ENCODE measurements at places on chromosomes 5 and 9.

DNA sequence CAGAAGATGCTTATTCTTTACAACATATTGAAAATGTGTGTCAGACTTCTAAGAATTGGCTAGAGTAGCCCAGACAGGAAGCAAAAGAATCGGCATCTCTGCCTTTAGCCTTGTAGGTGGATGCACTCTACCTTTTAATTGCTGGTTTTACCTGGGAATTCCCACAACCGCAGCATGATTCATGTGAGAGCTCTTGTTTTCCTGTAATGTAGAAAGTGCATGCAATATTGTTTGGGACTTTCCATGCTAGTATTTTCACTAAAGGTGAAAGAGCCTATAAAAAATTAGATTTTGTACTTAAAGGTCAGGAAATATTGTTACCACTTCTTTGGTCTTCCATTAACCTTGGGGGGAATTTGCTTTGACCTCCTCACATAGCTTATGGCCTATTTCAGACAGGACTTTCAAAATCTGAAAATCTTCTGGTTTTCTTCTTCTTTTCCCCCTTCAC lies 89.8 kb downstream of the NTRK2 start:
- DNase-seq: no peak

- DNase-seq: no peak
Observed at GRCh38 chr9:91714874-91715615, 235.0 kb downstream of the ROR2 start.

GRCh38 chr9:113807173-113808061 lies 68.7 kb upstream of the ZNF618 start:
- peak; percentile 67 for DNase-seq

- DNase-seq: no peak
Observed at GRCh38 chr9:116599342-116599884, 87.7 kb upstream of the TRIM32 start.

DNA sequence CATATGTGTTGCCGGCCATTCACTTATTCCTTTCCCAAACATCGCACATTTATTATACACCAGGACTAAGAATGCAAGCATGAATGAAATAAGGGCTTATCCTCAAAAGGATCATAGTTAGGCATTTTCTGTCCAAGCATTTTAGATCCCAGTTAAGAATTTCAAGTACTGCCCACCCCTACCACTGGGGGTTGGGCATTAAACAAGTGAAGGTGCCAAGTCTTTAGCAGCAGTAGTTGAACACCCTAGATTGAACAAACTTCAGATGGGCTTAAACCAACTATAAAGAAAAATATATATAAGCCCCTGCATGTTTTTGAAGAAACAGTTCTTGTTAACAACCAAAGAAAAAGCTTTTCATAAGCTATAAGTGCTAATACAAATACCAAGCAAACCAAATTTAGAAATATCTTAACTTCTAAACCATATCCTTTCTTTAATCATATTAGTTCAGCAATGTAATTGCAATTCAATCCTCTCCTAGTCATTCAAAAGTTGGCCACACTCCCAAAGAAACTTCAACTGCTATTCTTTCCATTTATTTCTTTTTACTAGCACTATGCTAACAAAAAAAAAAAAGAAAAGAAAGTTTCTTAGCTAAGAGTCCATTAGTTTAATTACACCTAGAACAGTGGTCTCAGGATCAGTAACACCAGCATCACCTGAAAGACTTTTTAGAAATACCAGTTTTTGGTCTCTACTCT lies 149.8 kb downstream of the MLLT3 start:
- no peak for DNase-seq

Measured in NCI-H1694 treated with DMSO at 0.1 percent for 48 hours (cell line).